ENCODE measurements at places on chromosomes 6 and 20.
A peak's percentile ranks its signal among the peaks of the same experiment; 100 is the strongest.

DNA sequence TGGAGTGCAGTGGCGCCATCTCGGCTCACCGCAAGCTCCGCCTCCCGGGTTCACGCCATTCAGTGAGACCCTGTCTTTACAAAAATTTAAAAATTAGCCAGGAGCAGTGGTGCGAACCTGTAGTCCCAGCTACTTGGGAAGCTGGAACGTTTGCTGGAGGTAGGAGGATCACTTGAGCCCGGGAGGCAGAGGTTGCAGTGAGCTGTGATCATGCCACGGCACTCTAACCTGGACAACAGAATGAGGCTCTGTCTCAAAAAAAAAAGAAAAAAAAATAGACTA is 5.7 kb upstream of the PARD6B start:
- no peak for DNase-seq

GRCh38 chr20:13199279-13199678 is 21.8 kb upstream of the ISM1 start:
- DNase-seq: no peak

GRCh38 chr6:158758941-158759479 is 60.2 kb downstream of the EZR start:
- peak; percentile 49 for DNase-seq

GRCh38 chr6:223763-224162 is 68.5 kb upstream of the DUSP22 start:
- no peak for DNase-seq

DNA sequence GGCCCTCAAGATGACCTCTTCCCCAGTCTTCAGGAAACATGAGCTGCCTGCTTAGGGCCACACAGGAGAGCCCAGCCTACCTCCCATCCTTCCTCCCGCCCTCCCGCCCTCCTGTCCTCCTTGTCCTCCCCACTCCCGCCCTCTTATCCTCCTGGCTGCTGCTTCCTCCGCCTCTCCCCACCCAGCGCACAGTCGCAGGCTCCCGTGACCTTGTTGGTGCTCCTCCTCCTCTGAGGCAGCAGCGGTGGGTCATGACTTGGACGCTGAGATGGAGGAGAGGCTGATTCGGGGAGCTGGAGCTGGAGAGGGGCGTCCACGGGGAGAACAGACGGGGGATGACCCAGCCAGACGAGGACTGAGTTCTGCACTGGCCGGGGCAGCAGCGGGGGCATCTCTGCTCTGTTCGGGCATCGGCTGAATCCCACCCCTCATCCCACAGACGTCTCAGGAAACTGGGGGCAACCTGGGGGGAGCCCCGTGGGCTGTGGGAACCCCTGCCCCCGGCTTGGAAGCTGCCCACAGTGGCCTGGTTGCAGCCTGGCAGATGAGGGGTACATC is 32.4 kb downstream of the CHRNA4 start:
- no peak for DNase-seq

GRCh38 chr6:31426395-31427354 is 23.3 kb downstream of the MICA start:
- DNase-seq: peak; percentile 30

GRCh38 chr20:45436732-45437485 is 21.0 kb downstream of the PIGT start:
- peak; percentile 89 for DNase-seq

GRCh38 chr6:98525860-98526259 is 308.5 kb upstream of the POU3F2 start:
- no peak for DNase-seq

DNA sequence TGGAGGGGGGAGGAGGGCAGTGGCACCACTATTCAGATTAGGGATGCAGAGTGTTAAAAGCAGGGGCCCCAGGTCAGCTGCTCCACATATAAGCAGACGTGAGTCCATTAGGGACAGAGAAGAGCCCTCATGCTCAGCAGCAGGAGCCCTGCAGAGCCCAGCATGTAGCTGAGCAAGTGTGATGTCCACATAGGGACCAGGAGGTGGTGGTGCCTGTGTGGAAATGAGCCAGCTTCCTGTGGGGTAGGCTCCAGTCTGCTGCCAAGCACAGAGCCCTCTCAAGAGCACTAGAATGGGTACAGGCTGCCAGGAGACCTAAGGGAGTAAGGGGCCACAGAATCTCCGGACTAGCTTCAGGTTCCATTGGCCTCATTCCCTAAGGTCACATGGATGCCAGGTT is 57.9 kb upstream of the MLN start:
- no peak for DNase-seq

GRCh38 chr6:41257369-41258195 is 28.9 kb downstream of the TREM1 start:
- DNase-seq: no peak

GRCh38 chr20:1505361-1505760 is 14.1 kb upstream of the SIRPB2 start:
- no peak for DNase-seq

DNA sequence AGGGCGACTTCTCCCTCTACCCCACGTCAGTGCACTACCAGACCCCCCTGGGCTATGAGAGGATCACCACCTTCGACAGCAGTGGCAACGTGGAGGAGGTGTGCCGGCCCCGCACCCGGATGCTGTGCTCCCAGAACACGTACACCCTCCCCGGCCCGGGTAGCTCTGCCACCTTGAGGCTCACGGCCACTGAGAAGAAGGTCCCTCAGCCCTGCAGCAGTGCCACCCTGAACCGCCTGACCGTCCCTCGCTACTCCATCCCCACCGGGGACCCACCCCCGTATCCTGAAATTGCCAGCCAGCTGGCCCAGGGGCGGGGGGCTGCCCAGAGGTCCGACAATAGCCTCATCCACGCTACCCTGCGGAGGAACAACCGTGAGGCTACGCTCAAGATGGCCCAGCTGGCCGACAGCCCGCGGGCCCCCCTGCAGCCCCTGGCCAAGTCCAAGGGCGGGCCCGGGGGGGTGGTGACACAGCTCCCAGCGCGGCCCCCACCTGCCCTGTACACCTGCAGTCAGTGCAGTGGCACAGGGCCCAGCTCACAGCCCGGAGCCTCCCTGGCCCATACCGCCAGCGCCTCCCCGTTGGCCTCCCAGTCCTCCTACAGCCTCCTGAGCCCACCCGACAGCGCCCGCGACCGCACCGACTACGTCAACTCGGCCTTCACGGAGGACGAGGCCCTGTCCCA is 57.5 kb upstream of the TMEM181 start:
- DNase-seq: no peak

- no peak for DNase-seq
Observed at GRCh38 chr6:164379795-164380194, 929.6 kb downstream of the C6orf118 start.

DNA sequence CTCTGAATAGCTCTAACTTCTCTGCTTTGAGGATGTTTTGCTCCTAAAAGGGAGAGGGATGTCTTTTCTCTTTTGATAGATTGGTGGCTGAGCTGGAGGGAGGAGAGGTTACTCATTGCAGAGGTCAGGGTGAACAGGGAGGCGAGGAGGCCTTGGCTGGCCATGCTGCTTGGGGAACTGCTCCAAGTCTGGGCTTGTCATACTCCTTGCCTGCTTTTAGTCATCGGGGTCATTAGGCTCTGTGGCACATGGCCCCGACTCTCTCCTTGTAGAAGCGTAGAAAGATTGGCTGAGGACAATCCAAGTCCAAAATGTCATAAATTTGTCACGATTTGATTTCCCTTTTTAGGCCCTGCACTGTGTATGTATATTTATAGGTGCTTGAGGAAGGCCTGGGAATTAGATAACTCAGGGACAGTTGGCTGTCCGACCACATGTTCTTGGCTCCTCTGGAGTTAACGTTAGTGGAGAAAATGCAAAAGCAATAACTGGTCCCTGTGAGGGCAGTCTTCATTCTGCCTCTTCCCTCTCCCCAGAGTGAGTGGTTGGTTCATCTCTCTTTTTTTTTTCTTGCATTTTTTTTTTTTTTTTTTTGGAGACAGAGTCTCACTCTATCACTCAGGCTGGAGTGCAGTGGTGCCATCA is 160.1 kb downstream of the SCP2D1 start:
- DNase-seq: no peak

- DNase-seq: no peak
Observed at GRCh38 chr6:131001945-131002660, 60.9 kb downstream of the EPB41L2 start.

DNA sequence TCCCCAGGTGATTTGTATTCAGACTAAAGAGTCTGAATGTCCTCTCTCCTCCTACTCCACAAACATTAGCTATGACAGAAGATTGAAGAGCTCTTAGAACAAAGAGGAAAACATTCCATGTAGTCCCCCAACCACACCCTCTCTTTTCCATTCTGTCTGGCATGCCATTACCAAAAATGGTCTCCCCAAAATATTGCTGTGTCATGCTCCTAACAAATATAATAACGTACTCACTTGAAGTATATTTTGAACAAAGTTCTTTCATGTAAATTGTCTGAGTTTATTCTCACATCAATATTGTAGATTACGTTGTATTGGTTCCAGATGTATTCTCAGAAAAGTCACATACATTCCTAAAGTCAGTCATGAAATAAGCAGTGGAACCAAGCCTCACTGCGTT is 467.3 kb upstream of the IRAK1BP1 start:
- DNase-seq: no peak

DNA sequence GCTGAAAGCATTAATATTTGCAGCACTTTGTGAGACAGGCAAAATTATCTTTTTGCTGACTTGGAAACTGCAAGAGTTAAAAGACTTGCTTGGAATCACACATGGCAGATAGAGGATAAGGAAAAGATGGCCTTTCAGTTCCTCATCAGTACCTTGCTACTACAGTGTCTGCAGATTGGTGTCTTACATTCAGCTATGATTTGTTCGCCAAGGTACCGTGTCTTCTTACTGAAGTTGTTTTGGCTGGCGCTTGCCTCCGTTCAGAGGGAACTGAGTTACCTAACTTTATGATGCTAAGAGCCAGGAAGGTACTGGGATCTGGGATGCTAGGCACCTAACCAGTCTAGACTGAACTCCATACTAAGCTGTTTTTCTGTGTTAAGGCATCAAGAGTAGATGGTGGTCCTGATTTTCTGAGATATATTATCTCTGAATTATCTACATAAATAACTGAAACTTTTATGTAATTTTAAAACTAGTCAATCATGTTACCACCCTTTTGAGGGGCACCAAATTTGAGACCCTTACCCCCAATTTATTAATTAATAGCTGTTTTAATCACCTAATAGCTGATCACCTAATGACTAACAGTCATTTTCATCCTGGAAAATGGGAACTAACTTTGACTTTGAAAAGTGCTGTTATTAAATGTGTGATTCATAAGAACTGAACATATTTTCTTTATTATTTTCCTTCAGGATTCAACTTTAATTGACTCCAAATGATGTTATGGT is 2.5 kb downstream of the WTAP start:
- DNase-seq: peak; percentile 49

DNA sequence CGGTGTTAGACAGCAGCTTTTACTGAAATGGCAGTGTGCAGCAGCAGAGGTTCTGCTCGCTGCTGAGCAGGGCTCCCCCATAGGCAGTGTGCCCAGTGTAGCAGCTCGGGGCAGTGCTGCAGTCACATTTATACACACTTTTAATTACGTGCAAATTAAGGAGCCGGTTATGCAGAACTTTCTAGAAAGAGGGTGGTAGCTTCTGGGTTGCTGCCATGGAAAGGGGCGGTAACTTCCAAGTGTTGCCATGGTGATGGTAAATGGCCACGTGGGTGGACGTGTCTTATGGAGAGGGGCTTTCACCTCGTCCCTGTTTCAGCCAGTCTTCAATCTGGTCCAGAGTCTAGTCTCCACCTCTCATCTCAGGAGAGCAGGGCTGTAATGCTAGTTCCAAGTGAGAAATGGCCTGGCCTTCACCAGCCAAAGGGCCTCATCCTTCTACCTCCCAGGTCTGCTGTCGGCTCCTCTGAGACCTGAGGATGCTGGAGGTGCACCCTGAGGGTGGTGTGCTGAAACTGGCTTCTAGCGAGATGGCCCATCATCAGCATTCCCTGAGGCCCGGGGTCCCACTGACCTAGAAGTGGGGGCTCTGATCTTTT is 180.5 kb upstream of the PMEPA1 start:
- DNase-seq: no peak
